ENCODE measurements at places on chromosomes 7 and 10.

- DNase-seq, result no peak
These were observed 332.4 kb upstream of the NRP1 start for GRCh38 chr10:33666686-33667480.

DNA sequence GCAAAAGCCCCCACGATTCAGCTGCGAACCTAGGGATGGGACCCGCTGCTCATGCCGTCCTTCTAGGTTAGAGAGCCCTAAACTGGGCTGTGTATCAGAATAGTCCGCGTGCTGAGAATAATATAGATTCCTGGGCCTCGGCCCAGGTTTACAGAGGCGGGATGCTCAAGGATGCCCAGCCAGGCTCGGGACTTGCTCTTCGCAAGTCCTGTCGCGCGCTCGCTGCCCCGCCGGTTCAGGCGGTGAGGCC, 266 bp upstream of the STMP1 start:
- DNase-seq, result no peak

DNA sequence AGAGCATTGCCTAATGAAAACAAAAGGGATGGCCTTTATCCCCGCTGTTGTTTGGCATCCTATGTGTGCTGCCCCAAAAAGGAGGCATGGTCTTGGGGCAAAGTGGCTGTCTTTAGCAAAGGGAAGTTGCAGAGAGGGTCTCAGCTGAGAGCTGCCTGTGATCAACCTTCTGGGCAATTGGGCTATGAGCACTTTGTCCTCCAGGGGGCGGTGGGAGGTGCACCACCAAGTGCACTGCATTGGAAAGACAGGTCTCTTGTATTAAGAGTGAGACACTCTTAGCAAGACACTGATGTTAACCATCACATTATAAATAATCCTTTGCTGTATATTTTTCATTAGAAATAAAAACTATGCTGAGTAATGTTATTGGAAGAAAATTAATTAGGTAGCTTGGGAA, 314.8 kb downstream of the POM121L12 start:
- DNase-seq, result no peak

DNA sequence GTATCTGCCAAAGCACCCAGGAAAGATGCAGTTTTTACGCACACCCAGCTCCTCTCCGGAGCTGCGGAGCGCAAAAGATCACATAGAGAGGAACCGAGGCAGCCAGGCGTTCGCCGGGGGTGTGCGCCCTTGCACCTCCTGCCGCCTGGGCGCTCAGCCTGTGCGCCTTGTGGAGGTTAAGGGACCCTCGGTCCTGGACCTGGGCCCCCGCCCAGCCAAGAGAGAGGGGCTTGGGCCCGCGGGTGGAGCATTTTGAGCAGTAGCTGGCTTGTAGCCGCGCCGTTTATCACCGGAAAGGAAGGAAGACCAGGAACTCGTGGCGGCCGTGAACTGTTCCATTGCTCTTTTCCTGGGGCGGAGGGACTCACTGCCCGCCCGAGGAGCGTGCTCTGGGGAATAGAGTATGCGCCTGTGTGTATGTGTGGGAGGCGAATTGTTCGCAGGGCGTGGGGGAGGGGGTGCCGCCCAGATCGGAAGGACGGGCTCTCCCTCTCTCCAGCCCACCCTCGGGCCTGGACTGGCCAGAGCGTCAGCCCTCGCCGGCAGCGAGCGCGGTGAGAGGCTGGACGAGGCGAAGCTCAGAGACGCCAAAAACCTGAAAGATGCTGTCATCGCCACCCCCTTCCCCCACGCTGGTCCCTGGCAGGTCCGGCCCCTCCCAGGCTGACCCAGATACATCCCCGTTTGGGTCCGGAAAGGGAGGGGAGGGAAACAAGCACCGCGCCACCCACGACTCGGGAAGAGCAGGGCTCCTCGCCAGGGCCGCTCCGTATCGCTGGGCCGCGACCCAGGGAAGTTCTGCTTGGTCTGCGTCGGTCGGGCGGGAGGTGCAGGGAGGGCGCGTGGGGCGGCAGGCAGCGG, 1.2 kb upstream of the WNT2 start:
- no peak for DNase-seq

DNA sequence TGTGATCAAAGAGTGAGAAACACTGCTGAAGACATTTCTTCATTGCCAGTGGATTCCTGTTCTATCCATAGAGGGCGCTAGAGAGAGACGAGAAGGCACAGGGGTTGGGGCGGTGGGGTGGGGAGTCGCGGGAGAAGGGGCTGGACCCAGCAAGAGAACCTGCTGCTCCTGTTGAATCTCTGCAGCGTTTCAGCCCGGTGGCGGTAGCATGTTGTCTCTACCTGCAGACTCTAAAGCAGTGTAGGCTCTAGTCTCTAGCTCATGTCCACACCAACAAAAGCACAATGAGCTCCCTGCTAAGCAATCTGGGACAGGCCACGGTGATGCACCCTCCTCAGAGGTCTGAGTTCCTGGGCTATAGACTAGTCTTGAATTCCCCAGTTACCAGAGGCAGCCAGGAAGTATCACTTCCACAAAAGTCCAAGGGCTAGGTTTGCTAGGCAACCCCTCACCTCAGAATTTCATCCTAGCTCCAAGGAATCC, 167.7 kb downstream of the DGKB start:
- DNase-seq, result no peak

DNA sequence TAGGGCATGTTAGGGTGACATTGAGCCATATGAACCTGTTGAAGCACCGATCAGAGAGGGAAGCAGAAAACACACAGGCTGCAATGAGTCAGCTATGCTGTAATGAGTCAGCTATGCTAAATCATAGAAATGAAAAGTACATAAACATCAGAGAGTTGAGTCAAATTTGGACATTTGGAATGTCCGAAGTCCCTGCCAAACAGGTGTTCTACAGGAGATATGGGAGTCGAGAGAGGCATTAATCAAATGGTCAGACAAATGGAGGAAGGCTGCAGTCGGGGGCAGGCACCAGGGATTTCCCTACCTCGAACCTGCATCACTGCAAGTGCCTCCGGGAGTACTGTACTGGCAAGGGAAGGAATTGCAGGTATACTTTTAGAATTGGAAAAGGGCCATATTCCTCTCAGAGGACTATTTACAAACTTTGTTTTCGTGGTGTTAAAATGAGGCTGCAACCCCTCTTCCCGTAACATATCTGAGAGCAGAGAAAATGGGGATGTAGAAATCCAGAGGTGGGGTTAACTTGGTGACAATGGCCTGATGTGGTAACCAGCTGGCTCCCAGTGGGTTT, 8.8 kb upstream of the ZC3HAV1 start:
- no peak for DNase-seq

DNA sequence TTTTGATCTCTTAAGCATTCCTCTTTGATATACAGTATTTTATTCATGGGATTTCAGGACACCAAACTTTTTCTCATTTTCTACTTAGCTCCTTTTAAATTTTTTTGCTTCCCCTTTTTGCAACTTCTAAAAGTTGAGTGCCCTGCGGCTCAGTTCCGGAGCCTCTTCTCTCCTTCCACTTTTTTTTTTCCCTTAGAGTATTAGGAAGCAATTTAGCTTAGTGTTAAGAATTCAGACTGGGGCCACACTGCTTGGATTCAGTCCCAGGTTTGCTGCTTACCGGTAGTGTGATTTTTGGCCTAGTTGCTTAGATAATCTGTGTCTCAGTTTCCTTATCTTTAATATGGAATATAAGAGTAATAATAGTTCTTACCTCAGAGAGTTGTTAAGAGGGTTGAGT, 3.4 kb downstream of the STAM start:
- DNase-seq, result no peak

GRCh38 chr10:11074536-11075267, 57.0 kb downstream of the CELF2 start:
- no peak for DNase-seq

GRCh38 chr10:15387021-15387420, 15.9 kb upstream of the FAM171A1 start:
- DNase-seq, result no peak

DNA sequence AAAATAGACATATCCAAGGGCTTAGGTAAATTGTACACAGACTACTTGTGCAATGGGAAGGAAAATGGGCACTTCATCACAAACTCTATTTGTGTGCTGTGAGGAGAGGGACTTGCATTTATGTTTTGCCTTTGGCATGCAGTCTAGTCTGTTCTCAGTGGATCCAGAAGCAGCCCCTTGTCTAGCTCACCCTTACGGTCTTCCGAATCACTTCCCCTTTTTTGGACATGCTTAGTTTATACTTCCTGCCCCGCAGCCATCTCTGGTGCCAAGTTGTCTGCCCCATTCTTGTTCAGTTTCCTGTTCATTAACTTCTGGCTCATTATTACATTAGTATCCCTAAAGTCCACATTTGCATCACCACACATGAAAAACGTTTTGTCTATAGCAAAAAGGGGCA, 161.6 kb downstream of the NRCAM start:
- no peak for DNase-seq

GRCh38 chr7:121000081-121000983, 11.8 kb downstream of the CPED1 start:
- no peak for DNase-seq

- DNase-seq, result no peak
These were observed 306.2 kb downstream of the CCSER2 start for GRCh38 chr10:84634636-84635035.

- no peak for DNase-seq
These were observed 299.9 kb downstream of the C7orf25 start for GRCh38 chr7:42611961-42612360.

DNA sequence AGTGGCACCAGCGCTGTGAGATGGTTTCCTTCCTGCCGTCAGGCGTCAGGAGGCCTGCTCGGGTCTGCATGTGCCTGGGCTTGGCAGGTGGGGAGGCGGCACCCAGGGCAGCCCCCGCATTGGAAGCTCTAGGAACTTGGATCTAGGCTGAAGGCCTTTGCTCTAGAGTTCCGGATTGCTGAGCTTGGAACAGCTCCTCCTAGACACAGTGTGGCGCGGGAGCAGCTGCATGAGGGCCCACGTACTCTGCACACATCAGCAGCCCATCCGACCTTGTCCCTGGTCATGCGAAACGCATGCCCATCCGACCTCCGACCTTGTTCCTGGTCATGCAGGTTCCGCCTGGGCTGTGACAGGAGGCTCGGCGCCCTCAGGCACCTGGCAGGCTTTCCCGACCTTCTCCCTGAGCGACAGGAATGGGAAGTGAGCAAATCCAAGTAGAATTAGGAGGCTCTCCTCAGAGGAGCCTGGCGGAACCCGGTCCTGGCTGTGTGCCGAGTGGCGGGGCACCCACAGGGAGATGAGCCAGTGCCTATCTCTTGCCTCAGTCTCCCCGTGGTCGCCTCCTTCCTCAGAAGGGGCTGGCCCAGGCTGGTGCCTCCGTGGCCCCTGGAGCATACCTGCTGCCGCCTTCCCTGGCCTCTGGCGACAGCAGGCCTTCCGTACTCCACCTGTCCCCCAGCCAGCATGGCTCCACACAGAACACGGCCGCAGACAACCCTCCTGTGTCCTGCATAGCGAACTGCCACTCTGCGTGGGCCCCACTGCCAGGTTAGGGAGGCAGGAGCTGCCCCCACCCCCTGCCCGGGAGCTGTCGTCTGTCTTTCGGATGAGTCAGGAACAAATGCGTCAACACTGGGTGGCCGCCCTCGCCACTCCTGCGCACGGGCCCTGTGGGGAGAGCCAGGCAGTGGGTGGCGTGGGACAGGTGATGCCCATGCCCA, 12.0 kb downstream of the GET4 start:
- no peak for DNase-seq

GRCh38 chr7:122944682-122945303, 50.7 kb downstream of the TAS2R16 start:
- no peak for DNase-seq

- DNase-seq, result no peak
These were observed 34.7 kb downstream of the PWWP2B start for GRCh38 chr10:132431537-132432175.

- DNase-seq, result no peak
These were observed 77.0 kb upstream of the PODXL start for GRCh38 chr7:131633342-131633843.

- no peak for DNase-seq
These were observed 652.0 kb upstream of the CELF2 start for GRCh38 chr10:10365676-10366075.

GRCh38 chr7:151684408-151685175, 164.9 kb upstream of the RHEB start:
- DNase-seq, result no peak

DNA sequence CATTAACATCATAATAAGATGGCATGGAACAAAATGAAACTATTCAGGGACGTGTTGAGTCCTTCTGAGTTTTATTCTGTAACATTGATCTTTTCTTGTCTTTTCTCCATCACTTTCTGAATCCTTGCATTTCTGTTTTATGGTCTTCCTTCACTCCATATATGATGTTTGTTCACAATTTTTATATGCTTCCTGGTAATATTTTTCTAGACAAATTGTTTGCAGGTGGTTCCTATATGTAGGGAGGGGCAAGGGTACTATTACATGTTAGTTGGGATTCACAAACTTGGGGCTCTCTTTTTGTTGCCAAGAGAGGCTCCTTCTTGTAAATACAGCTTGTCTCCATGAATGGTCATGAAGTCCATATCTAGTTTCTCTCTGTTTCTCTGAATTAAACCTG, 159.2 kb downstream of the LHFPL3 start:
- no peak for DNase-seq

DNA sequence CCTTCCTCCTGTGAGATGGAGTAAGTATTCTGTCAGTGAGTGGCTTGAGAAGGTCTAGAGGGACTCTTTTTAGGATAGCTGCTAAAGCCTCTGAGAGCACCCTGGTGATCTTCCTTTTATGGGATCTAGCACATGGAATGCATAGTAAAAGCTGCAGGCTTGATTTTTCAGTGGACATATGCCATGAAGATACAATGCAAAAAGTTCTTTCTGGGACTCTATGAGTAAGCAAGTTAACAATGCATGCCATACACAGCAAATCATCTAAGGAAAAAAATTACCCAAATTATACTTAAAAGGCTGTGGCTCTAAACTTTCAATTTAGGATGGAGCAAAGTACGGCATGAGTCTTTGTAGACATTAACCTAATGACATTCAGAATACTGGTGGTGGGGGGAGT, 154.5 kb downstream of the SGMS1 start:
- DNase-seq, result no peak

DNA sequence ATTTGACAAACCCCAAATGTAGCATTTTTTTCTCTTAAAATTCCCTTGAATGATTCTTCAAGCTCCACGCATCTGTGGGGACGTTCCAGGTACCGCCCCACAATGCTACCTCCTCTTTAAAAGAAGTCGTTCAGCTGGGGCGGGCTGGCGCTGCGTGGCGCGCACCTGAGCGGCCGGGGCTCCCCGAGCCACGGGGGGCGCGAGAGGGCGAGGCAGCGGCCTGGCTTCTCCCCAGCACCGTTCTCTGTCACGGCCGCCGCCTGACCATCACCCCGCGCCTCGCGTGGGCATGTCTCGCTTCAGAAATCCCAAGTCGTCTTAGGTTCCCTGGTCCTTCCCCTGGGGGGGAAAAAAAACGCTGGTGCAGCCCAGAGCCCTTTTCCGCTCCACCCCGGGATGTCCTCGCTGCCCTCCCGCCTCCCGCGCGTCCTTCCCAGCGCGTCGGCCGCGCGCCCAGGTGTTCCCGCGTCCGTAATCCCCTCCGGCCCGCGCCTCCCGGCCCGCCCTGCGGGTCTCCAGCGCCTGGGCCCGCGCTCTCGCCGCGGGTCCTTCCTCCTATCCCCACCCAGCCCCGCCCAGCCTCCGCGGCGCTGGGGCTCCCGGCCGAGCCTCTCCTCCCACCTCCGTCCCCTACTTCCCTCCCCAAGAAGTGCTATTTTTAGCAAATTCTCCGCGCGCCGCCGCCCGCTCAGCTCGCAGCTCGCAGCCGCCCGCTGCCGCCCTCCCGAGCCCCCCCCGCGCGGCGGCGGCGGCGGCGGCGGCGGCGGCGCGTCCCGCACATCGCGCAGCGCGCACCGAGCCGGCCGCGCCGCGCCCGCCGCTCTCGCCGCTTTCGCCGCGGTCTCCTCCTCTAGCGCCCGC, 58.7 kb upstream of the PRPS1L1 start:
- DNase-seq, result no peak
